ENCODE measurements at places on chromosomes 3 and 15.

GRCh38 chr15:50815958-50816590 lies 50.6 kb upstream of the SPPL2A start:
- no peak for DNase-seq

- no peak for DNase-seq
Observed at GRCh38 chr3:71076361-71077002, 507.0 kb downstream of the FOXP1 start.

DNA sequence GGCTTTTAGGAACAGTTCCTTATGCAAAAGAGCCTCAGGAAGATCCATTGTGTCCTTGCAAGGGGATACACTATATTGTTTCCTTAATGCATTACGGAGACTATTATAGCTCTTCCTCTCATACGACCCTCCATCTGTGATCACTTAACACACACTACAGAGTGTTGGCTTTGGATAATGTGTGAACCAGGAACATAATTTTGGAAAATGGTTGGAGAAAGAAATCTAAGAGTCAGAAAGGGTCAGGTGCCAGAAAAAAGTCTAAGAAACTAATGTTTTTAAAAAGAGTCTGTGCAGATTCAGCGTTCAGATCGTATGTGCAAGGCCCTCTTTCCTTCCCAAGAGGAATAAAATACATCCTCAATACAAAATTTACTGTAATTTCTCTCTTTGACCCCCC lies 27.3 kb downstream of the LRRN1 start:
- DNase-seq = no peak

DNA sequence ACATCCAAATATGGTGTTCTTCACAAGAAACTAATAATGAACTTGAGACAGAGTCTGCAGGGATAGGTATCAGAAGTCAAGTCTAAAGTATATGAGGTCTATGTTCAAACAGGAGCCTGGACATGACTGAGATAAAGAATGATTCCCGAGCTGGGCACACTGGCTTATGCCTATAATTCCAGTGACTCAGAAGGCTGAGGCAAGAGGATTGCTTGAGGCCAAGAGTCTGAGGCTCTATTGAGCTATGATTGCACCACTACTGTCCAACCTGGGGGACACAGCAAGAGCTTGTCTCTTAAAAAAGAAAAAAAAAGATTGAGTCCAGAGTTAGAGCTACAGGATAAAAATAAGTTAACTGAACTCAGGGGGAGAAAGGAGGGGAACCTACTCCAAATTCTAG lies 246.5 kb downstream of the LRRN1 start:
- no peak for DNase-seq

DNA sequence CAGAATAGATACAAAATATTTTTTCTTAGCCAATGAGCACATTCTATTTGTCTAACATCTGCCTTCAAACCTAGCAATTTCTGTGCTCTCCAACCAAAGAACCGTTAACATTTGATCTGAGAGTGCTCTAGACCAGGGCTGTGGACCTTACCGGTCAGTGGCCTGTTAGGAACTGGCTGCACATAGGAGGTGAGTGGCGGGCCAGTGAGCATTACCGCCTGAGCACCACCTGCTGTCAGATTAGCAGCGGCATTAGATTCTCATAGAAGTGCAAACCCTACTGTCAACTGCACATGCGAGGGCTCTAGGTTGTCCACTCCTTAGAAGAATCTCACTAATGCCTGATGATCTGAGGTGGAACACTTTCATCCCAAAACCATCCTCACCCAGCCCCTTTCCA lies 131.7 kb downstream of the CADM2 start:
- DNase-seq = no peak

DNA sequence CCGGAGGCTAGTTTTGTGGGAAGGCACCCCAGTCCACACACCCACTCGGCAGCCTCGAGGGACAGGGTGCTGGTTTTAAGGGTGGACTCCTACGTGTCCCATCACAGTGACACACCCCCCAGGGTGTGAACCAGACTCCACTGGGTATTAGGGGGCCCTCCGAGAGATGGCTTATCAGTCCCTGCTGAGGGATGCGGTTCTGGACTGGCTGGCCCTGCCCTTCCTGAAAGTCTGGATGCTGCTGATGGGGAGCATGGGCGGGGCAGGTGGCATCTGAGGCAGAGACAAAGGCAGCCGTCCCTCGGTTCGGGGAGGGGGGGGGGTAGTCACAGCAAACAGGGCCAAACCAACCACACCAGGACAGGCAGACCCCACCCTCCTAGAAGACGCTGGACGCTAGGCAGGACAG lies 939 bp upstream of the ULK3 start:
- DNase-seq = no peak

DNA sequence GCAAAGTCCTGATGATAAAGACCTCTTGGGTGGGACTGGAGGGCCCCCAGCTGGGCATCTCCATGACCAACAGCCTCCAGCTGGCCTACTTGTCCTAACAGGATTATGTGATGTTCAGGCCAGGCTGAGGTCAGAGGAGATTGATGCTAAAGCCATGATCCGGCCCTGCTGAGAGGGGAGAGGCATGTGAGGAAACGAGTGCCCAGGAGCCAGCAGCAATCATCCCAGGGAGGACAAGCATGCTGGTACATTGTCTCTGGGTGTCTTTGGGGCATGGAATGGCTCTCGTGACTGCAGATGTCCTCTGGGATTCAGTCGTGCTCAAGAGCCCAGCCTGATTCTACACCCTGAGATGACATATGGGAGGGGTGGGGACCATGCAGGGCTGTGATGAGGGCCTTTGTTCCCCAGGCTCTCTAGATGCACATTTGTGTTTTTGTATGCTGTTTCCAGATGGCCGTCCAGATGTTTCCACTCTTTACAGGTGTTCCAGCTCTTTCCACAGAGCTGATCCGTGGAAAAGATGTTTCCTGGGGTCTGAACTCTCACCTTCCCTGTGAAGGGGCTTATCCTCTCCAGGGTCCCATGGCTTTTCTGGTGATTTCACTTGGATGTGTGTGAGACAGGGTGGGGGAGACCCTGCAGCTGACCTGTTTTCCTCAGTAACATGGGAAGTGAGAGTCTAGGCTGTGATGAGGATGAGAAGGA lies 20.2 kb downstream of the SLC24A1 start:
- no peak for DNase-seq

GRCh38 chr3:20147361-20147760 lies 38.6 kb downstream of the SGO1 start:
- no peak for DNase-seq
